ENCODE measurements at places on chromosomes 1 and 21.

DNA sequence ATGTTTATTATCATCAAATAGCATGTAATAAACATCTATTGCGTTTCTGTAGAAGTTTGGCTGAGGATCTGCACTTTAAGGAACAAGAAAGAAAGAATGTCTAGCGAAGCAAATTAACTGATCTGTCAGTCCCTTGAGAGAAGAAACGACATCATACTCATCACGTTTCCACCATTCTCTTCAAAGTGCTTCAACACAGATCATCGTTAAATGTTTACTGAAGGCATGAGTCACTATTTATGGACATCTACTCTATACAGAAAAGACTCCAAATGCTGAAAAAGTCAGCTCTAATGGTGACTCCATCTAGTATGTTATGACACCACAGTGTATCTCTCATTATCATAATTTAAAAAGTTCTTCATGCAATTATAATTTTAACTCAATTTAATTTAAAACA is 369.1 kb downstream of the RGS7 start:
- no peak overlapping the region for H3K27ac ChIP-seq
- DNase-seq, result no peak
- no peak overlapping the region for H3K4me3 ChIP-seq
- no peaks in the 10 kb centered on the region for H3K36me3 ChIP-seq

GRCh38 chr21:21713651-21714180 is 715.5 kb downstream of the NCAM2 start:
- DNase-seq, result no peak
- H3K27me3 ChIP-seq, result no peaks in the 10 kb centered on the region
- H3K36me3 ChIP-seq, result no peaks in the 10 kb centered on the region
- H3K4me3 ChIP-seq, result no peak overlapping the region
- H3K4me1 ChIP-seq, result no peaks in the 10 kb centered on the region

DNA sequence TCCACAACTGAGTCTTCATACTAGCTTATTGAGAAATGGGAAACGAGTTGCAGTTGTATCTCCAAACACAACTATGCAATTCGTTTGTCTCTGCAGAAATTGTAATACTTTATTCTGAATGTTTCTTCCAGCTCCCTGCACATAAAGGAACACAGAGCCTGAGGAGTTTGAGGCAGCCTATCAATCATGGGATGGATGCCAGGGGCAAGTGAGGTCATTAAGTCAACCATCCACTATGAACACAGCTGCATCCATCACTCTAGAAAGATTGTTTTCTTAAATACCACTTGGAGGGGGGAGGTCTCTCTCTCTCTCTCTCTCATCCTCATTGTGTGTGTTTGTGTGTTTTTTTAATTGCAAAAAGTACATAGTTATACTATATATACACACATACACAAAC is 2.9 kb upstream of the PSMB2 start:
- H3K4me3 ChIP-seq, result no peak overlapping the region
- no peaks in the 10 kb centered on the region for H3K27me3 ChIP-seq
- no peaks in the 10 kb centered on the region for H3K4me1 ChIP-seq
- no peaks in the 10 kb centered on the region for H3K36me3 ChIP-seq

DNA sequence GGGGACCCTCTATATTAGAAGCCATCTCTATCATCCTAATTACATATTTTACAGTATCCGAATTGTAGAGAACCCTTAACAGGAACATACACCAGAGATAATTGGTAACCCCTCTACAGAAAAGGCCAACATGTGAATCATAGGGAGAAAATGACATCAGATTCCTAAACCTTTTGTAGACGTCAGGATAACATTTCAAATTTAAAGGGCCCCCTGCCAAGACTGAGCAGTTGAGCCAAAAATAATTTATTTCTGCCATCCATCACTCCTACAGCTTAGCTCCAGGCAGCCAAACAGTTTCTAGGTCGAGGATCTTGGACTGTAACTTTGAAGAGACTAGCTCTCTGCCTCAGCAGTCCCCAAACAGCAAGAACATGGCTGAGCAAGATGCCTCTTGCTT is 21.2 kb downstream of the ZNF697 start:
- H3K4me3 ChIP-seq, result no peak overlapping the region
- H3K27me3 ChIP-seq, result no peaks in the 10 kb centered on the region
- no peak for DNase-seq
- H3K4me1 ChIP-seq, result no peaks in the 10 kb centered on the region
- no peak overlapping the region for H3K27ac ChIP-seq

GRCh38 chr1:208604295-208604694 is 360.1 kb upstream of the PLXNA2 start:
- no peak overlapping the region for H3K4me3 ChIP-seq
- H3K4me1 ChIP-seq, result peaks cover 9% of the 10 kb centered on the region
- no peaks in the 10 kb centered on the region for H3K36me3 ChIP-seq
- no peak for DNase-seq
- H3K27me3 ChIP-seq, result no peaks in the 10 kb centered on the region
